Activated T-cell treated with anti-CD3 and anti-CD28 coated beads for 48 hours (primary cell): ENCODE measurements at places on chromosomes 16 and 17.

DNA sequence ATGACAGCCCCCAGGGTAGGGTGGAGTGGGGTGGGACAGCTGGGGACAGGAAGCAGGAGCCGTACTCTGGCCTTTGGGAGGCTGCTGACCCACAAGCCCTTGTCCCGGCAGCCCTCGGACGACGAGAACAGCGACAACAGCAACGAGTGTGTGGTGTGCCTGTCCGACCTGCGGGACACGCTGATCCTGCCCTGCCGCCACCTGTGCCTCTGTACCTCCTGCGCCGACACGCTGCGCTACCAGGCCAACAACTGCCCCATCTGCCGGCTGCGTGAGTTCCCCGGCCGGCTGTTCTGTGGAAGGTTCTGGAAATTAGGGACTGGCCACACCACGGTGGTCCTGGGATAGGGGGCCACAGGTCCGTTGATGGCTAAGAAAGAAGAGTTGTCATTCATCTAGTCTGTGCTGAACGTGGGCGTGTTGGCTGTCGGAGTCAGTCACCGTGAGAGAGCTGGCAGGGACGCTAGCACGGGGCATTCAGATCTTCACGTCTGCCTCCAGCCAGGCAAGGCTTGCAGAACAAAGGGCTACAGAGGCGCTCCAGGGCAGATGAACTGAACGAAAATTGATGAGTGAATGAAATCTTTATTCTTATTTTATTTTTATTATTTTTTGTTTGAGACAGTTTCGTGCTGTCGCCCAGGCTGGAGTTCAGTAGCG lies 19.8 kb upstream of the NUDT16L1 start:
- DNase-seq = no peak

DNA sequence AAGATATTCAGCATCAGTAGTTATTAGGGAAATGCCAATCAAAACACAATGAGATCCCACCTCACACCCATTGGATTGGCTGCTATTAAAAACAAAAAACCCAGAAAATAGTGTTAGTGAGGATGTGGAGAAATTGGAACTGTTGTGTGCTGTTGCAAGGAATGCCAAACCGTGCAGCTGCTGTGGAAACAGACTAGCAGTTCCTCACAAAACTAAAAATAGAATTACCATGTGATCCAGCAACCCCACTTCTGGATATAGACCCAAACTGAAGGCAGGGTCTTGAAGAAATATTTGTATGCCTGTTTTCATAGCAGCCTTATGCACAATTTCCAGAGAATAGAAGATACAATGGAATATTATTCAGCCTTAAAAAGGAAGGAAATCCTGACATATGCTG lies 46.0 kb downstream of the FOXK2 start:
- no peak for DNase-seq

- no peak for DNase-seq
Observed at GRCh38 chr16:65176603-65177002, 54.7 kb upstream of the CDH11 start.

DNA sequence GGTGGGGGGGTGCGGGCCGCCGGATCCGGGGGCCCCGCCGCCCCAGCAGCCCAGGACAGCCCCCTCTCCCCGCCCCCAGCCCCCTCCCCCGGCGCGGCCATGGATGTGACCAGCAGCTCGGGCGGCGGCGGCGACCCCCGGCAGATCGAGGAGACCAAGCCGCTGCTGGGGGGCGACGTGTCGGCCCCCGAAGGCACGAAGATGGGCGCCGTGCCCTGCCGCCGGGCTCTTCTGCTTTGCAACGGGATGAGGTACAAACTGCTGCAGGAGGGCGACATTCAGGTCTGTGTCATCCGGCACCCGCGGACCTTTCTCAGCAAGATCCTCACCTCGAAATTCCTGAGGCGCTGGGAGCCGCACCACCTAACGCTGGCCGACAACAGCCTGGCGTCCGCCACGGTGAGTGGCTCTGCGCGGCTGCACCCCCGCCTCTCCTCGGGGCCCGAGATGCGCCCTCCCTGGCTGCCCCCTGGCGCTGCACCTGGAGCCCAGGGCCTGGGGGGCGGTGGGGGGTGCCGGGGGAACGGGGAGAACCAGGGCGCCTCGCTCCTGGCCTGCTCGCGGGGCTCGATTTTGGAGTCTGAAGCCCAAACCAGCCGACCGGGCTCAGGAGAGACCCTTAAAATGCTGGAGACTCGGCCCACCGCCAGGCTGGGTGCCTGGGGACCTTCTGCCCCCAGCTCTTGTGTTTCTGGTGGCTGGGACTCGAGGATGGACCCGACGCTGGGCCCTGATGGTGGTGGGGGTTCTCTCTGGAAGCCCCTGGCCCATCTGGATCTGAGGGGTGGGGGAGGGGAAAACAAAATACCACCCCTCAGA lies 744 bp downstream of the CMIP start:
- peak; percentile 41 for DNase-seq

DNA sequence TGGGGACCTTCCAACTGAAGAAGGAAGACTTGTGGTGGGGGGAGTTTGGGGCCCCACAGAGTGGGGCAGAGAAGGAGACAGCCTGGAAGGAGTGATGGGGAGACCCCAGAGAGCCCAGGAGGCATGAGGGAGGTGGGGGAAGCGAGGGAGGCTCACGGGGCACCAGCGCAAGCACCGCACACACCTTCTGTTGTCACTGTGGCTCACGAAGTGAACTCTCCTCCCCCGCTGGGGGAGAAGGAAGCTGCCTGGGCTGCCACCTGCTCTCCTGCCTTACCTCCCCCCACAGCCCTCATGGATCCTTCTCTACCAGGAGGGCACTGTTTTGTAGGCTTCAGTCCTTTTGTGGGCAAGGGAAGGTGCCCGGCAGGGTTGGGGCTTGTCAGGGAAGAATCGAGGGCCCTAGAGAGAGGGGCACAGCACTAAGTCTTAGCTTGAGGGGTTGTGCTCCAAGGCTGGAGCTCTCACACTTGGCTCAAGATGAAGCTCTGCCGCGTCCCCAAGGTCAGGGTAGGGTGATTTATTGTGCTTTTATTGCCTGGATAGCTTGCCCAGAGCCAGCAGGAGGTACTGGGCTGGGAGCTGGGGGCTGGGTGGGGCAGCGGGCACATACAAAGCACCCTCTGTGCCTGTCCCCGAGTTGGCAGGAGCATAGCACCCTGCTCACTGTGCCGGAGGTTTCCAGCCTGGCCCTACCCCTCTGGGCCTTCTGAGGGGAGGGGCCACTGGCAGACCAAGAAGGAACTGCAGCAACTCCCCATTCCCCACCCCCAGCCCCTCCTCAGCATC lies 4.6 kb upstream of the STARD3 start:
- no peak for DNase-seq

- no peak for DNase-seq
Observed at GRCh38 chr17:30368912-30369720, 9.6 kb upstream of the CPD start.

- no peak for DNase-seq
Observed at GRCh38 chr16:25371342-25371741, 113.7 kb upstream of the ZKSCAN2 start.
